Fibroblast of lung (primary cell): ENCODE measurements at places on chromosomes 3 and 15. TPM values are rescaled to one million over a fixed set of nuclear protein-coding genes. Genes with fewer than 3 reads are reported as not detected.

DNA sequence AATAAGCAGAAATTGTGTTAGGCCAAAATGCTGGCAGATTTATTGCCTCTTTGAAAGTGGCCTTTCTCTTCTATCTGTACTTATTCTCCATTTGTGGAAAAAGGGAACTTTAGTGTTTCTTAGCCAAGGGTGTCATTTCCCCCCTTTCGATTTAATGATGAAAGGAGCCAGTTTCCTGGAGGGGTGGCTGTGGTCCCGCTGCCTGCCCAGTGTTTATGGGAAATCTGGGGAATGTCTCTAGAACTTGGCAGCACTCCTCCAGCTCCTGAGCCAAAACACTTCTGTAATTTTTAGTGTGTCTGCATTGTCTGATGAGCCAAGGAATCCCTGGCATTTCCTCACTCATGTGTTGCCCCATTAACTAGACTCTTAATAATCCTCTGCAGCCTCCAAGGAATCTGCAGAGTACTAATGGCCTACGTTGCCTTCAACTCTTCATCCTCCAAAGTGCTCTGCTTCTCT is 448.8 kb downstream of the GRM7 start:
- peak; percentile 96 for DNase-seq

GRCh38 chr15:62071711-62072308 is 5.0 kb downstream of the C2CD4A start:
- DNase-seq = peak; percentile 73

- DNase-seq = no peak
Measured at GRCh38 chr3:182393151-182393550, 400.2 kb upstream of the ATP11B start.

- no peak for DNase-seq
Measured at GRCh38 chr3:141789281-141789680, 26.1 kb downstream of the GRK7 start.

GRCh38 chr3:179436517-179436916 is 14.8 kb downstream of the GNB4 start:
- no peak for DNase-seq

- no peak for DNase-seq
Measured at GRCh38 chr3:197398286-197398878, 100.0 kb upstream of the DLG1 start.

GRCh38 chr3:6799264-6799915 is 61.5 kb upstream of the GRM7 start:
- DNase-seq = peak; percentile 15

DNA sequence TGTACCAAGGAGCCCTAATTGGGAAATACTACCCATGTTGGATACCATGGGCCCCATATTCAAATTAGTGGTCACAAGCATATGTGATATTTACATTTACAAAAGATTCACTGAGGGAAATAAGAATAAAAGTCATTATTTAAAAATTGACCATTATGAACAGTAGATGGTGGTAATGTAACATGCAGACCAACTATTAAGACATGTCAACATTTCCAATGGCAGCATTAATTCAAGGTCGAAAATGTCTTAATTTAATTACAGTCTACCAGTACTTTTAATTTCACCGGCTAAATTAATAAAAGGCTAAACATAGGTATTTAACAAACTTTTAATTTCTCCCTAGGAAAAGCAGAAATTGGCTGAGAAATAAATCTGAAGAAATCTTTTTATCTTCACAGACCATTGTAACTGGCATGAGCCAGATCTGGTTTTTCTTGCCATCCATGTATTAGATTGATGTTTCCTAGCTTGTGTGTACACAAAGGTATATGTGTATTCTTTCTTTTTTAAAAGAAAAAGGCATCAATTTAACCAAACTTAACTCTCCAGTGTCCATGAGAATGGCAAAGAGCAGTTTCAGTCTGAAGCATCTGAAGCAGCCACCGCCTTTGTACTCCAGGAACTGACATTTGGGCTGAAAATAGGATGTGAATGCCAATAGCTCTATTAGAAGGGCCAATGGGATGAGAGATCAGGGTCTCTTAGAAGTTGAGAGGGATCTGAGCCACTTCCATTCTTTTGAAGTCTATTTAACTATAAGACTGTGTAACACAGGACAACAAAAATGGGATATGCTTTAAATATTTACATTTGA is 26.6 kb downstream of the NEK11 start:
- no peak for DNase-seq

- DNase-seq = no peak
Measured at GRCh38 chr3:189311521-189311920, 139.8 kb downstream of the TPRG1 start.

Gene GJD2
- polyA plus RNA-seq = not detected in 2 replicates

- no peak for DNase-seq
Measured at GRCh38 chr3:196192036-196192523, 19.1 kb downstream of the ZDHHC19 start.

DNA sequence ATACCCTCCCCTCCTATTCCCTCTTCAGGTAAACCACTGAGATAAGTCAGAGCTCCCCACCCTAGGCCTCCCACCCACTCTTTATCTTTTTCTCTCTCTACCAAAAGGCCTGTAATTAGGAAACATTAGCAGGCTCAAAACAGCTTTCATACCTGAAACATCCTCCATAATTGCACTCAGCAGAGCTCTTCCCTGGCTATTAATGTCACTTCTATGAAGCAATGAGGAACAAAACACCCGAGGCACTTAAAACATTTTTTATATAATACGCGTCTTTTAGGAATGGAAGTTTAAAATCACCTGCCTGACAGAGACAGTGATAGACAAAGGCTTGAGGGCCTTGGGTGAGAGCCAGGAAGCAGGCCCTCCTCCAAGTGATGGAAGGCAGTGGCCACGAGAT is 138.9 kb downstream of the EPHB1 start:
- no peak for DNase-seq

DNA sequence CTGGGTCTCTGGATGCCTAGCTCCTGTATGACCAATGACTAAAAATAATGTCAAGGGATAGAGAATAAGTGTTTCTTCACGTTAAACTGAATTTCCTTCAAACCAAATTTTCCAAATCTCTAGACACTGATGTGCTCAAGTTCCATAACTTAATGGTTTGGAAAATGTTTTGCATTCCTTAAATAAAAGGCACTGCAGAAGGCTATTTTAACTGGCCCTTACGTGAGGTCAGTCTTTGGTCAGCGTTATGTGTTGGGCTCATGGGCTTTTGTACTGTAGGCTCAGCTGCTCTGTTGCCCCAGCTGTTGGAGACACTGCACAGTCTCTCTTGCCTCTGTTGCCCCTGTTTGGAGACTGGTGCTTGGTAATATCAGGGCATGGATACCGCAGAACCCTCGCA is 188.5 kb downstream of the TPRG1 start:
- DNase-seq = peak; percentile 64

DNA sequence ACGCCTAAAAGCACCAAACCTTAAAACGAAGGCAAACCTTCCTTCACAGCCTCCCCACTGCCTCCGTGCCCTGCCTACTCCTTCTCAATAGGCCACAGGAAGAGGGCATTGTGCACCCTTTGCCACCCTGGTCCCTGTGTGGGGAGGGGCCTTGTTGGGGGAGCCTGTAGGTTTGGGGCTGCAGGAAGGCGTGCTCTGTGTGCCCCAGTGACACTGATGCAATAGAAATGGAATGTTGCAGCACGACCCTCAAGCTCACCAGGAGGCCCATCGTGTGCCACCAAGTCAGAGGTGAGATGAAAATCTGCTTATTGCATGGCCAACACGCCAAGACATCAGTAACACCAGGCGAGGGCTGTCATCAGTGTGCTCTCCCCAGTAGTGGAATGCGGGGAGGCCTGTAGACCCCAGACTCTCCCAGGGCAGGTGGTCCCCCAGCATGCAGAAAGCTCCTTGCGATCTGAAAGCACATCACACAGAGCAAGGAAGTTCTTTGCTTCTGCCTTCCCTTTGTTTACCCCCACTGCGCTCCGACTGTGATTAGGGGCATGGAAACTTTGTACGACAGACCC is 86.2 kb downstream of the ASB7 start:
- DNase-seq = no peak
